ENCODE measurements at places on chromosomes 6 and 20.

GRCh38 chr6:131980791-131981623, 29.8 kb upstream of the CCN2 start:
- no peak for DNase-seq

DNA sequence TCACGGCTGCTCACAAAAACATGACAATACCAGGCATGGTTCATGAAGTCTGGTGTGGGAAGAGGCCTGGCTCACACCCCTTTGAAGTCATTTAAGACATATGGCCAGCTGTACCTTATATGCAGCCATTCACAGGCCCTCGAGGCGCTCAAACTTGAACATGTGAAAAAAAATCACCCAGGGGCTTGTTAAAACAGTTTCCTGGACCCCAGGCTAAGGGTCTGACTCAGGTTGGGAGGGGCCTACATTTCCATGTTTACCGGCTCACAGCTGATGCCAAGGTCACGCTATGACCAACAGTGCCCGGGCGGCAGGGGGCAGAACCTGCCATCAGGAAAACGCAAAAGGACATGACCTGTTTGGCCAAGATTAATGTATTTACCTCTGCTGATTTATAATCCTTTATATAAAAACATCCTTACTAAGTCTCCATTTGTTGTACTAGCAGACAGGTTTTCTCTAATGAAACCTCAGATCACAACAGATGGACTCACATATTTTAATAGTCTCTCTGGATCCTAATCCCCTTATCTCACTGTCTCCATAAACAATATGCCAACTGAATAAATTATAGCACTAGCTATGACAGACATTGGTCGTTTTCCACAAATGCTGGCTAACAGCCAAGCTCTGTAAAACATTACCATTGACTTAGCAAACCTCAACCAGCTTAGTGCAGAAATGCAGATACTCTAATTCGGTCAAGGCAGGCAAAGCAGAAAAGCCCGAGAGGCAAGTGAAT, 19.9 kb downstream of the EZR start:
- no peak for DNase-seq

GRCh38 chr6:53999088-53999755, 112.0 kb upstream of the MLIP start:
- DNase-seq: no peak

DNA sequence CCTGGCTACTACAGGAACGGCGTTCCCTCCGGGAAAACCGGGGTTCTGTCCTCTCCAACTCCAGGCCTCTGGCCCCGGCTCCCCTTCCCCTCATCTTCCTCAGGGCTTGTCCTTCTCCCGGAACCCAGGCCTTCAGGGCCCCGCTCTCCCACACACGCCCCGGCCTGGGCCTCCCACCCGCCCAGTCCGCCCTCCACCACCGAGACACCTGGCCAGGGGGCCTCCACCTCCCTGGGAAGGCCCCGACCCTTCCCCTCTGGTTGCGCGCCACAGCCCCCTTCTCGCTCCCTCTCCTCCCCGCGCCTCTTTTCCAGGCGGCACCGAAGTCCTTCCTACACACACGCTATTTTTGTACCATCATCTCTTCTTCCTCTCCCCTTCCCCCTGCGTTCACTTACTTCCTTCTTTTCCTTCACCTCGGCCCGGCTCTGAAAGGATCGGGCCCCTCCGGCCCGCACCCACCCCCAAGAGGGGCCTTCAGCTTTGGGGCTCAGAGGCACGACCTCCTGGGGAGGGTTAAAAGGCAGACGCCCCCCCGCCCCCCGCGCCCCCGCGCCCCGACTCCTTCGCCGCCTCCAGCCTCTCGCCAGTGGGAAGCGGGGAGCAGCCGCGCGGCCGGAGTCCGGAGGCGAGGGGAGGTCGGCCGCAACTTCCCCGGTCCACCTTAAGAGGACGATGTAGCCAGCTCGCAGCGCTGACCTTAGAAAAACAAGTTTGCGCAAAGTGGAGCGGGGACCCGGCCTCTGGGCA, 1.3 kb upstream of the SIRPA start:
- no peak for DNase-seq

DNA sequence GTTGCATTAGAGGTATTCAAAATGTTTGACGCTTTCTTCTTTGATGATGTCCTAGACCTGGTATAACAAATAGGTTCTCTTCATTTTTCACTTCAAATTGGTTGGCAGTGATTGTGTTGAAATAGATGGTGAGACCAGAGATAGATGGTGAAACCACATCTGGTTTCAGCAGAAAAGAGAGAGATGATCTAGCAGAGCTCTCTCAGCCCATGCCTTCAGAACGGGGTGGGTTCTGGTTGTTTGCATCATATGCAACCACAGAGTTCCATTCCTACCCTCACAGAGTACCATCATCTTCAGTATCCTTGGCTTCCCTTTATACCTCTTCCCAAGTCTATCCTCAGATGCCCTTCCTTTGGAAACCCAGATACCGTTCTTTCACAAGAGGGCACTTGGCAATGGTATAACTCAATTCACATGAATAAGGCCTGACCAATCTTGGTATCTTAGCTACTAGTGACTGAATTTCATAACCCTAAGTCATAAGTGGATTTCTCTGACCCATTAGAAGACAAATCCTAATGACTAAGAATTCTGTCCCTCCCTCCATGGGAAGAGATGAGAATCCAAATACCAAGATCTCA, 93.7 kb downstream of the UBE3D start:
- no peak for DNase-seq

GRCh38 chr6:82006027-82006738, 241.4 kb downstream of the IBTK start:
- DNase-seq: no peak

DNA sequence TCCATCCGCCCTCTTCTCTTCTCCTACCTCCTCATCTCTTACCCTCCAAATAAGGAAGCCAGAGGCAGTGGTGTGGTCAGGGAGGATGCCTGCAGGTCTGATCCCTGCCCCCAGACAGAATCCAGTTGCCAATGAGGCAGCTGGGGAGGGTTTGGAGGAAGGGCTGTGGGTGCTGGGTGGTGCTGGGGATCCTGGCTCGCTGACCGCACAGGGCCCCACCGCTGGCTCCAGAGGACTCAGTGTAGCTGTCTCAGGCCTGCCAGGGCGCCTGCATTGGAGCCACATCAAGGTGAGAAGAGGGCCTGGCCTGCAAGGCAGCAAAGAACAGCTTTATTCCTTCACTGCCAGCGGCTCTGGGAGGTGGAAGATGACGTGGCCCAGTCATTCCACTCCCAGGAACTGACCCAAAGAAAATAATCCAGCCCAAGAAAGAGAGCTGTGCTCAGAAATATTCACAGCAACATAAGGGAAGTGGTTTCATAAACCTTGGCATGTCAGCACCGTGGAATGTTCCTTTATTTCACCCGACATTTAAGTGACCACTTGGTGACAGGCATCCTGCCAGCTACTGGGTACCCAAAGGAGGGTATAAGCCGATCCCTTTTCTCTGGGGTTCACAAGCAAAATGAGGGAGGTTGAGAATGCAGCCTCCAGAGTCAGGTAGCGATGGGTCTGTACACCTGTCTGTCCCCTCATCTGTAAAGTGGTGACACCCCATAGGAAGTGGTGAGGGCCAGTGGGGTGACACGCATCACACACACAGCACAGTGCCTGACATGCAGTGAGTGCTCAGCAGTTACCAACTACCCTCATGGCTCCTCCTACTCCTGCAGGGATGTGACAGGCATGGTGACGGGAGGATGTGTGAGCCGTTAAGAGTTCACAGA, 125.1 kb downstream of the SNX5 start:
- no peak for DNase-seq

GRCh38 chr6:31008165-31008564, 2.1 kb upstream of the MUC22 start:
- no peak for DNase-seq

DNA sequence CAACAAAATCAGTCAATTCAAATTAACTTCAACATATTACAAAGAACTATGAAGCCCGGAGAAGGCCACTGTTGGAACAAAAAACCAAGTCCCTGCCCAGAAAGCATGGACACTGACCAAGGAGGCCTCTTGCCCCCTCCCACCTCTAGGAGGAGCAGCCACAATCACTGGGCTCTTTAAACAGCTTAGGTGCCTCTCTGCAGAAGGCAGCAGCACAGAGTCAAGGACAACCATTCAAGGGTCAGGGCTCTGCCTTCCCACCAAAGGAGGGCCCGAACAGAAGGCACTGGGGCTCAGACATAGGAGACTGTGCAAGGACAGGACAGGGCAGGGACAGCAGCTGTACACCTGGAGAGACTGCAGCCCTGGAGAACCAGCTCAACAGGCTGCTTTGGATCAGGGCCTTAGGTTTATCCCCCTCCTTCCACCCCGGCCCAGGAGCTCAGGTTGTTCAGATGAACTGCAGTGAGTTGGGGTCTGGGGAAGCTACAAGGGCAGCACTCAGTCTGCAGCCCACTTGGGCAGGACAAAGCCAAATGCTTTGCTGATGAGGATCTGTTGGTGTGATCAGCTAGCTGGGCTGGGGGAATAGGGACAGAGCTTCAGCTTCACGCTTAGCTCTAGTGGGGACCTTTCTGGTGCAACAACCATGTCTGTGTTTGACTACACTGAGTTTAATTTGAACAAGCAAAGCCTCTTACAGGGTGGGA, 17.8 kb downstream of the TOMM34 start:
- DNase-seq: no peak

DNA sequence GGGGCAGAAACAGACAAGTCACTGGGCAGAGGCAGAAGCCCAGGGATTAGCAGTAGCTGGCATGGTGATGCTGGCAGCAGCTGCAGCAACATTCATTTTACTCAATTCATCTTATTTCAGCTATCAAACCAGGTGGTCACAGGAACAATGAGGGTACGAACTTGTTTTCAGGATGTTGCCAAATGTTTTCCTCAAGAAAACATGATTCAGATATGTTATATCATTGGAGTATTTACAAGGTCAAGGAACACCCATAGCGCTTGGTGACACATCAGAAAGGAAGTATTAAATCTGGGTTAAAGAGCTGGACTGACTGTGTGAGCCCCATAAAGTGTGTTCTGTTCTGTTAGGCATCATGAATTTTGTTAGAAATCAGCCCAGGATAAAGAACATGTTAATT, 456.9 kb upstream of the ID4 start:
- DNase-seq: no peak

- no peak for DNase-seq
Observed at GRCh38 chr6:137729866-137730629, 137.0 kb upstream of the TNFAIP3 start.

GRCh38 chr6:109059571-109060021, 35.0 kb downstream of the SESN1 start:
- no peak for DNase-seq

- DNase-seq: no peak
Observed at GRCh38 chr20:33450867-33451266, 7.3 kb upstream of the SNTA1 start.

- DNase-seq: no peak
Observed at GRCh38 chr6:136409597-136409996, 120.0 kb upstream of the BCLAF1 start.

- DNase-seq: no peak
Observed at GRCh38 chr6:122790028-122790422, 967 bp downstream of the SMPDL3A start.

DNA sequence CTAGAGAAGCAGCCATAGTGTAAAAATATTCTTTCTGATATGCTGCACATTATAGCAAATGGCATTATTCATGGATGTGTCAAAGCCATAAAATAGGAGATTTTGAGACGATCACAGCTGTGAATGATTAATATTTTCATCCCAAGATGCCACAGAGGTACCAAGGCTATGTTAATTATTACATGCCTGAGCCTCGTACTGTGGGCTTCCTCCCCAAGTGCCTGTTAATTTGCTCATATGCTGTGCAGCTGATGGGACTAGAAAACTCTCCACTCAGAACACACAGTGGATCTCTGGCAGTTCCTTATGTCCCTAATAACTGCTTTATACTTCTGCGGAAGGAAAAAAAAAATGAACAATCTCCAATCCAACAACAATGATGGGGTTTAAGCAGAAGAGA, 184.9 kb upstream of the TSHZ2 start:
- DNase-seq: no peak

GRCh38 chr6:134467620-134468019, 149.7 kb upstream of the SGK1 start:
- no peak for DNase-seq

DNA sequence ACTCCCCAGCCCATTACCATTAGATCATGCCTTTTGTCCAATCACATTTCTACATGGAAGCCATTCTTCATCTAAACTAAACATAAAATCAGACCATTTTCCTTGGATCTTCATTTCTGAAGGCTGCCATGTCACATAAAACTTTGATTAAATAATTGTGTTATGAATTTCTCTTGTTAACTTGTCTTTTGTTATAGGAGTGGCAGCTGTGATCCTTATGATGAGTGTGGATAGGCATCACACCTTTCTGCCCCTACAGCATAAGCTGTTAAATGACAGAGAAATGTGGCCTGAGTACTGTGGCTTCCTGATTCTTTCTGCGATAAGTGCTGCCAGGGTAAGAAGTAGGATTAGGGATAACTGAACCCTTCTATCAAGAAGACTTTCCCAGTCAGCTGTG, 247.1 kb upstream of the MOCS1 start:
- no peak for DNase-seq

DNA sequence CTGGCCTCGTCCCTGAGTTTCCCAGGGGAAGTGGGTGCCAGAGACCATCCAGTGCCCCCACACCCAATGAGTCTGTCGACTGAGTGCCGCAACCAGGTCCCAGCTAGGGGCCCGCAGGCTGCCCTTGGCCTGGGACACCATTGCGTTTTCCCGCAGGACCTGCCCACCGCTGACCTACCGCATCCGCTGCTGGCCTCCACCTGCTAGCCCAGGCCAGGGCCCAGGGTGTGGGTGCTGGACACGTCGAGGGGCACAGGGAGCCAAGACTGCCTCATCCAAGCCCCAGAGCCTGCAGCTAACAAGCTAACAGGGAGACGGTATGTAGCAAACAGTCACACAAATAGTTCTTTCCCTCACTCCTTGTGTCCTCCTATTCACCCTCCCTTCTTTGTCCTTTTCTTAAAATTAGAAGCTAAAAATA, 97.7 kb downstream of the TMEM242 start:
- DNase-seq: no peak

DNA sequence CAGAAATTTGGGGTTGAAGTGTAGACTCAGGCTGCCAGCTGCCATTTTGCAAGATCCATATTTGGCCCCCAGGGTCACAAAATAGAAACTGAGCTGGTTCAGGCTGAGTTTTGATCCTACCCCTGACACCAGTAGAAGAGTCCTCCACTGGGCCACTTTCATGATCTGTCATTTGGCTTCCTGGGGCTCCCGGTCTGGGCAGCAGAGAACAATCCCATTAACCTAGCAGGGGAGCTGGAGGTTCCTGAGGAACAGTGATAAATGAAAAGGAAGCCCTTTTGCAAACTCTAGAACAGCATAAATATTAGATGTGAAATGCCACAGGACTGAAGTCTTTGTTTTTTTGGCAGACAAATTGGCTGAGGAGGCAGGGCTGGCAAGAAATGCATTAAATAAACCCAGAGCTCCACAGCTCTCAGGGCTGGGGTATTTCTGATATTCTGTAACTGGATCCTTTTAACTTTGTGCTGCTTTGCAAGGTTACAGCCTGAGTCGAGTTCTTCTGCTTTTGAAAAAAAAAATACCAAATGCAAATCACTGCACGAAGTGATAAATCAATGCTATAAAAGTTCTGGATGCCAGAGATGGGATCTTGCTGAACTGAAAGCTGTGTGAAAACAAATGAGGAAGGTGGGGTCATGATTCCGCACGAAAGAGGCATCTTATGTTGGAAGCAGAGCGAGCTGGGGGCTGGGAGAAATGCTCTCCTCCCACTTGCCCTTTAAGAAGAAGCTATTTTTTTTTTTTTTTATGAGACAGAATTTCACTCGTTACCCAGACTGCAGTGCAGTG, 64.4 kb downstream of the SULF2 start:
- DNase-seq: no peak

All from T-helper 22 cell (primary cell).